Progenitor cell of endocrine pancreas (in vitro differentiated cells): ENCODE measurements at places on chromosomes 6 and 20. TPM values are rescaled to one million over a fixed set of nuclear protein-coding genes. Genes with fewer than 3 reads are reported as not detected.

LAMA4 gene
- total RNA-seq = 1.1 and 2.1 TPM in 2 replicates

TBX18 gene
- 1.3 and 1.8 TPM in 2 replicates for total RNA-seq

BMP6 gene
- total RNA-seq = 2.5 and 3.4 TPM in 2 replicates

CST5 gene
- total RNA-seq = not detected in 2 replicates

CST2 gene
- not detected in 2 replicates for total RNA-seq

NEURL2 gene
- 6.3 and 8.4 TPM in 2 replicates for total RNA-seq

KIF25 gene
- not detected in 2 replicates for total RNA-seq

SS18L1 gene
- 29.8 and 32.0 TPM in 2 replicates for total RNA-seq

HLA-F gene
- total RNA-seq = 1.1 TPM in 1 of 2 replicates, not detected in the other

F13A1 gene
- 0.24 and 0.31 TPM in 2 replicates for total RNA-seq

MYLK4 gene
- 0.60 and 0.80 TPM in 2 replicates for total RNA-seq

LAMA5 gene
- 248 and 252 TPM in 2 replicates for total RNA-seq

CDH26 gene
- total RNA-seq = 13.4 and 17.1 TPM in 2 replicates

DEF6 gene
- total RNA-seq = 5.7 and 5.9 TPM in 2 replicates

PBOV1 gene
- not detected in 2 replicates for total RNA-seq

PNLDC1 gene
- not detected in 2 replicates for total RNA-seq

ZBTB9 gene
- 15.4 and 15.7 TPM in 2 replicates for total RNA-seq

TFAP2D gene
- not detected in 2 replicates for total RNA-seq
